ENCODE measurements at places on chromosomes 7 and 10.

DNA sequence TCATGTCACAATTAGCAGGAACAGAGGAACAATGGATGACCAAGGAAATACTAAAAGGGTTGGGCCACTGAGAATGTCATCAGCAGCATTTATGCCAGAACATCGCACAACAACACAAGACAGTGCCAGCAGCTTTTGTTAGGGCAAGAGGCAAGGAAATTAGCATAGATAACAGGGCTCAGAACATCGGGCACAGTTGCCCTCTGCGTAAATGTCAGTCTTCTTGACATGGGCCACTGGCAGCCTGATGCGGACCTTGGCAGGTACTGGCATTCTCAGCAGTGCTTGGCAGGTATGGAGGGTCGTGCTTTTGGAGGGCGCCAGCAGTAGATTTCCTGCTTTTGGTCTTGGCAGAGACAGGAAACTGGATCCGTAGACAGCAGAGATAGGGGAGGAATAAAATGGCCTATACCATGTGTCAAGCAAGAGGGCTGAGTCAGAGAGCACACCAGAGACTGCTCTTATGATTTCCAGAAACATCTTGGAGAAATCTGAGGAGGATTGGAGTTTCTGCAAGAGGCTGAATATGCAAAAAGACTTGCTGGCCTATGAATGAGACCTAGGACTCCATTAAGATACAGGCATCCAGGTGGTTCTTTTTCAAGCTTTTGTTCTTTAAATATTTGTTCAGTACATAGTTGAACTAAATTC lies 371.5 kb upstream of the MTPN start:
- DNase-seq, result no peak

- no peak for DNase-seq
Measured at GRCh38 chr7:8209353-8209752, 52.6 kb downstream of the ICA1 start.

DNA sequence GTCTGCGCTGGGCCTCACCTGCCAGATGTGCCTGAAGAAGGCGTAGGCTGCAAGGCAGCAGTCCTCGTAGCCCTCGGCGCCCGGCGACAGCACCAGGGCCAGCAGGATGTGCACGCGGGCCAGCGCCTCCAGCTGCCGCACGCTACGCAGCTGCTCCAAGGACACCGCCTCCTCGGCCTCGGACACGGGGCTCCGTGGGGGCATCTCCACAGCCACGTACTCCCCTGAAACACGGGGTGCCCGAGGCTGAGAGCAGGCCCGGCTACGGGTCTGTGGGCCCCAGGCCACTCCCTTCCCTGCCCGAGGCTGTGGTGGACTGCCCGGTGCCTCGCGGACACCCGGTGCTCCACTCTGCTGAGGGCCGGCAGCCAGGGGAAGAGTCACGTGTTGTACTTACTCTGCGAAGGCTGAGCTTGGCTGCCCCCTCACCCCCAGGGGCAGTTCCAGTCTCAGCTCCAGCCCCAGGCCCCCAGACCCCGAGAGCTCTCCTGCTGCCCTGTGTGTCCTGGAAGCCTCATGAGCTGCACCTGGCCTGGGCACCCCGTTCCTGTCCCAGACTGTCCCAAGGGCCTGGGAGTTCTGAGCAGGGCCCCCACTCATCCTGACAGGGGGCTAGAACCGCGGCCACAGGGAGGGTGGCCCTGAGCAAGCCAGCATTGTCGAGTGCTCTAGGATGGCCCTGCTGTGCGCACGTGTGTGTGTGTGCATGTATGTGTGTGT lies 62.8 kb downstream of the CFAP46 start:
- DNase-seq, result no peak

DNA sequence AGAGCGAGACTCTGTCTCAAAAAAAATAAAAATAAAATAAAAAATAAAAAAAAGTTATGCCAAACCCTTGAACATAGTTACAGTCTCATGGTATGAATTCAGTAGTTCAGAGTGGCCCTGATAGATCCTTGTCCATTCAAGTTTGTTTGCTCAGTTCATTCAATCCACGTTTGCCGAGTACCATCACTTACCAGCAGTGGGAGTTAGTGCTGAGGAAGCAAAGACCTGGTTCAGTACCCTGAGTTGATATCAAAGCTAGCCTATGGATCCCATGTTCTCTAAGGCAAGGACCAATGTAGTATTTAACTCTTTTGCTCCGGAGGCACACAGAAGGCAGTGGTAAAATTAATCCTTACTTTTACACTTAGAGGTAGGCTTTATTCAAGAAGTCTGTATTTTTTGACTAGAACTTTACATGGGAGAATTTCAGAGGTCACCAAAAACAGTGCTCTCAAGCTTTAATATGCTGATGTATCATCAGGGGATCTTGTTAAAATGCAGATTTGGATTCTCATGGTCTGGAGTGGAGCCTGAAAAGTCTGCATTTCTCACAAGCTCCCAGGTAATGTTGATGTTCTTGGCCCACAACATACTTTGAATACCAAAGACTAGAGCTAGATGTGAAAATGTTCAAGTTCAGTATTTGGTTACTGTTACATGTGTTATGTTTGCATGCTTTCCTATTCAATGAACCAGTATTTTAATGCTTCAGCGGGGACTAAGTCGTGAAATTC lies 38.1 kb upstream of the HBP1 start:
- no peak for DNase-seq

GRCh38 chr10:97550336-97551149 lies 22.0 kb upstream of the ANKRD2 start:
- DNase-seq, result no peak

GRCh38 chr10:28147706-28148105 lies 148.8 kb upstream of the ODAD2 start:
- no peak for DNase-seq

DNA sequence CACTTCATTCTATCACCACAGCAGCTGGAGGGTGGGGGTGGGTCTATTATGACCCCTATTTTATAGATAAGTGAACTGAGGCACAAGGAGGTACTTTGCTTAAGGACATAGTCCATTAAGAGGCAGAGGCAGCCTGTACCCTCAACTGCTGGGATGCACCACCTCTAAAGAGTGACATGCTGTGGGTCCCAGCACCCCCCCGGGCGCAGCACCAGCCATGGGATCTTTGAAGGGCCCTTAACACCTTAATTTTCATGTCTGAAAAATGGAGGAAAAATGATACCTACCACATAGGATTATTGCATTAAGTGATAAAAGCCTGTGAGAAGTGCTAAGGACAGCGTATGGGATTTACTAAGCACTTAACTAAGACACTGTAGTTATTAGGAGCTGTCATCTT lies 15.4 kb downstream of the ADCYAP1R1 start:
- DNase-seq, result no peak

DNA sequence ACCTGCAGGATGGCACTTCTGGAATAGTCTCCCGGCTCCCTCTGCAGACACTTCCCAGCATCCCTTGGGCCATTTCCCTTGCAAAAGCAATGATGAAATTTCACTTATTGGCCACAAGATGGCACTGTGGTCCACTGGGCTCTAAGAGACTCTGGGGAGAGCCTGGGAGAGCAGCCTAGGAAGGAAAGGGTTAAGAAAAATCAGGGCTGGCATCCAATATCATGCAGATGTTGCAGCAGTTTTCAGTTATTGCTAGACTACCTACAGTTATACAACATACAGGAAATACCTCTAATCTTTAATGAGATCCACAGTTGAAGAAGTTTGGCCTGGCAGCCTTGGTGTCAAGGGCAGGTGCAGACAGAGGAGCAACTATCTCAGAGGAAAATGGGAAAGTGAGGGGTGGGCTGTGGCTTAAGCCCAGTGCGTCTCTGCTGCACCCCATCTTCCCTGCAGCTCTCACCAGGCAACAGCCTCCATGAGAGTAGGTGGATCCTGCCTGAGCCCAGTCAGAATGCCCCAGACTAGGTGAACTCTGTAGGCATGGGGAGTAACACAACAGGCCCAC lies 100.2 kb upstream of the PRSS58 start:
- DNase-seq, result peak; percentile 59

GRCh38 chr10:86969421-86970041 lies 1.2 kb downstream of the ADIRF start:
- no peak for DNase-seq

DNA sequence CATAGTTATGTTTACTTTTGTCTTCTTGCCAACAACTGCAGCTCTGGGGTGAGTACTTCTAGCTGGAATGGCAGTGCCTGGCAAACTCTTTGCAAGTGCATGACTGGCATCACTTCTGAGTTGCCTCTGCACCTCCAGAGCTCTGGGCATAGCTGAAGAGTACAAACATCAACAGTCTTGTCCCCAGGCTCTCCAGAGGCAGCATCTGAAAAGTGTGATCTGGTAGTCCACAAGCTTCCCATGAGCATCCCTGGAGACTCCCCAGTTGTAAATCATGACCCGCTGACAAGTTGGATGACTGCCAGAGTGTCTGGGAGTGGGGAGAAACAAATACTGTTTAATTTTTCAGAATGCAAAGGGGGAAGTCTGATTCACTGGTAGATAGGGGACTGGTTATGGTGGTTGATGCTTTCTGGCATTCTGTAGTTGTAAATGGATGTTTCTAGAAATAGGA lies 138.9 kb upstream of the CDK13 start:
- DNase-seq, result no peak

Measured in GM10248 (cell line).